ENCODE measurements at places on chromosomes 6 and 20.

- no peak for DNase-seq
These were observed 209.3 kb upstream of the CDH4 start for GRCh38 chr20:61042506-61043385.

DNA sequence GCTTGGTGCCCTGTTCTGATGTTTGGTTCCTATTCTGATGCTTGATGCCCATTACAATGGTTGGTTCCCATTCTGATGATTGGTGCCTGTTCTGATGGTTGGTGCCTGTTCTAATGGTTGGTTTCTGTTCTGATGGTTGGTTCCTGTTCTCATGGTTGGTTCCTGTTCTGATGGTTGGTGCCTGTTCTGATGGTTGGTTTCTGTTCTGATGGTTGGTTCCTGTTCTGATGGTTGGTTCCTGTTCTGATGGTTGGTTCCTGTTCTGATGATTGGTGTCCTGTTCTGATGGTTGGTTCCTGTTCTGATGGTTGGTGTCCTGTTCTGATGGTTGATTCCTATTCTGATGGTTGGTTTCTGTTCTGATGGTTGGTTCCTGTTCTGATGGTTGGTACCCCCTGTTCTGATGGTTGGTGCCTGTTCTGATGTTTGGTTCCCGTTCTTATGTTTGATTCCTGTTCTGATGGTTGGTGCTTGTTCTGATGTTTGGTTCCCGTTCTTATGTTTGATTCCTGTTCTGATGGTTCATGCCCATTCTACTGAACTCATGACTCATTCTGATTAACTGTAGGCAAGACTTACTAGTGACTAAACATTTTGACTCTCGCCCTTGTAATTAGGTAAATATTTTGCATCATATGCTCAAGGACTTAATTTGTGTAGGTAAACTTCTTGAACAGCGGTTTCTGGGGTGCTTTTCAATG is 146.2 kb downstream of the DLL1 start:
- no peak for DNase-seq

DNA sequence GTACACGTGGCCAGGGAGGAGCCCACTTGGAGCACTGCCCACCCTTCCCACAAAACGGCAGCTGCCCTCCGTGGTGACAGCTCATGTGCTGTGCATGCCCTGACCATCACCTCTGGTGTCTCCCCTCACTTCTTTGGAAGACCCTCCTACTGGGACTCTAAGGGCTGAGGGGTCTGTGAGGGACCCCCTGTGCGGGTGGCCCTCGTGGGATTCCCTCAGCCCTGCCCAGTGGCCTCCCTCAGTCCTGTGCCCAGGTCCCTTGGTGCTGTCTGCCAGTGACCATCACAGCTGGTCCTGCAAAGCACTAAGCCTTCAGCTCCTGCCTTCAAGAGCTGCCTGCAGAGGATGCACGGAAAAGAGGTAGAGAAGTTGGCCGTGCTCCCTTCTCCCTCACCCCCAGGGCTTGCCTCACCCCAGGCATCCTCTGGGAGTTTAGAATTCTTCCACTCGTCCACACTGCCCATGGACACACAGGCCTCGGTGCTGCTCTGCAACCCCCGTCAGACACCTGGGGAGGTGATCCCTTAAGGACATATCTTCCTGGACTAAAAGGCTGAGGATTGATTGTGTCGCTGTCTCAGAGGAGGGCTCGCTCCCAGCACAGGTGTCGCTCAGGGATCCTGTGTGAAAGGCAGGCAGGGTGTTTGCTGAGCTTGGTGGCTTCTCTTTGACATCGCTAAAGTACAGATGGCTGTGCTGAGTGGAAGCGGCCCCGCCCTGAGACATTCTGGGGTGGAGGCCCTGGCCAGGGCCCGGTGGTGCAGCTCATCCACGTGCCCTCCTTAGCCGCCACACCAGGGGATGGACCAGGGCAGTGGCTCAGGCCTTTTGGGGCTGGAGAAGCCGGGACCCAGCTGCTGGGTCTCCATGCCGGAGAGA is 119.5 kb upstream of the FRMD1 start:
- DNase-seq = no peak

DNA sequence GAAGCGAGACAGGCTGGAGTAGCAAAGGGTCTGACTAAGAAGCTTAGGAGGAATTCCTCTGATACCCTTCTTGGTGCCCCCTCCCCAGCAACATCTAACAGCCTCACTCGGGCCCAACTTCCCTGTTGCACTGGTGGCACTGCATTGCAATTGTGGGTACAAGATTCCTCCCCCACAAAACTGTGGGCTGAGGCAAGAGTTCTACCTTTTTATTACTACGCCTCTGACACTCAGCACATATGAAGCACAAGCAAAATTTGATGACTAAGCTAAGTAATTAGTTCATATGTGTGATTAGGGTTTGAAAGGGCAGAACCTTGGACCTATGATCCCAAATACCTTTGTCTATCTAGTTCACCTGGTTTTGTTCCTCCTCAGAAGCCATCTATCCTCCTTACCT is 83.5 kb downstream of the ZHX3 start:
- no peak for DNase-seq

- no peak for DNase-seq
These were observed 140 bp downstream of the ADA start for GRCh38 chr20:44651434-44651683.

GRCh38 chr6:54846857-54847674 is 495 bp downstream of the FAM83B start:
- no peak for DNase-seq
